Natural killer cell (primary cell): ENCODE measurements at places on chromosomes 16 and 17.

DNA sequence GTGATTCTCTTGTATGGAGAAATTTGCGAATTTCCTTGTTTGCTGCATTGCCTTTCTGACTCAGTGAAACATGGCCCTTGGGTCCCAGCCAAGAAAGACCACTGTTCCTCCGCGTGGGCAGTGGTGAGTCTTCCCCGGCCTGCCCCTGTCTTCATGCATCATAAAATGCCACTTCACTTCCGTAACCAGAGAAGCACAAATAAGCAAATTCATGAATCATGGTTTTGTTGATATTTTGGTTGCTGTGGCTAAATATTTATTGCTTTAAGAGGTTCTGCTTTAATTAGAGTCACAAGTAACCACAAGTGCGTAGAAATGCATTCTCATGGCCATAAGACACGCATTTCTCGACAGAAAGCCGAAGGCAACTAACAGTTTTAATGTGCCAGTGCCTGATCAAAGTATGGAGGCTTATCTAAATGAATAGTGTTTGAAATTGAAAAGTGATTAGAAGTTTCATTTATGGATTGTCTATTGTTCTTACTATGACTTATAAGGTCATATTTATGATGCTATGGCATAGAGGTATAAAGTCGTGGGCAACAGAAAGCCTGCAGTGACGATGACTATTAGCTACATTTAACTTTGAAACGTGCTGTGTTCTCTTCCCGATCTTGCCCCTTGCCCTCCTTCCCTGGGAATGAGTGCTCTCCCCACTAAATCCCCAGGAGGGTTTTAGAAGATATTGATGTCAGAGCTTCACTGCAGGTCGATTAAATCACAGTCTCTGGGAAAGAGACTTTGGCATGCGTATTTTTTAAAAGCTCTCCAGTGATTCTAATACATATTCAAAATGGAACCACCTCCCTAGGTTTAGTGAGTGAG lies 76.0 kb downstream of the WIPI1 start:
- H3K27ac ChIP-seq, result no peak overlapping the region
- H3K4me3 ChIP-seq, result no peak overlapping the region
- peaks cover 17% of the 10 kb centered on the region for H3K4me1 ChIP-seq

GRCh38 chr16:9836118-9836736 lies 346.0 kb downstream of the GRIN2A start:
- no peak for DNase-seq
- no peak overlapping the region for H3K4me3 ChIP-seq
- H3K27me3 ChIP-seq, result no peaks in the 10 kb centered on the region
- no peak overlapping the region for H3K27ac ChIP-seq
- H3K36me3 ChIP-seq, result no peaks in the 10 kb centered on the region

- H3K27me3 ChIP-seq, result peaks cover 18% of the 10 kb centered on the region
- no peak overlapping the region for H3K4me3 ChIP-seq
- no peak overlapping the region for H3K27ac ChIP-seq
- H3K36me3 ChIP-seq, result no peaks in the 10 kb centered on the region
These were observed 292 bp downstream of the WSCD1 start for GRCh38 chr17:6070430-6070912.

DNA sequence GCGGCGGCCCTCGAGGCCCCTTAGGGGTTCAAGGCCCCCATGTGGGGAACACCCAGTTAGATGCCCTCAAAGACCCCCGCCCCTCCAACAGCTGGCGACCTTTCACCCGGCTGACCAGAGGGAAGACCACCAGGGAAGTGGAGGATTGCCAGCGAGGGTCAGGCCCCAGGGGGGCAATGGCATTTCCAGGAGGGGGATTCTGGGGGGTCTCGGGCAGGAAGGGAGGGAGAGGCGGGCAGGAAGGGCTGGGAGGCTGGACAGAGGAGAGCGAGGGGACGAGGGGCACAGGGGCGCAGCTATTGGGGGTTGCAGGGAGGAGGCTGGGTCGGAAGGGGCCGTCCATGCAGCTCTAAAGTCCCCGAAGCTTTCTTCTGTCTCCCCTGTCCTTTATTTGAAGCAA lies 139.5 kb downstream of the C16orf95 start:
- no peaks in the 10 kb centered on the region for H3K4me1 ChIP-seq
- DNase-seq, result no peak
- no peak overlapping the region for H3K4me3 ChIP-seq
- H3K27ac ChIP-seq, result no peak overlapping the region
- H3K27me3 ChIP-seq, result no peaks in the 10 kb centered on the region
- H3K36me3 ChIP-seq, result no peaks in the 10 kb centered on the region

DNA sequence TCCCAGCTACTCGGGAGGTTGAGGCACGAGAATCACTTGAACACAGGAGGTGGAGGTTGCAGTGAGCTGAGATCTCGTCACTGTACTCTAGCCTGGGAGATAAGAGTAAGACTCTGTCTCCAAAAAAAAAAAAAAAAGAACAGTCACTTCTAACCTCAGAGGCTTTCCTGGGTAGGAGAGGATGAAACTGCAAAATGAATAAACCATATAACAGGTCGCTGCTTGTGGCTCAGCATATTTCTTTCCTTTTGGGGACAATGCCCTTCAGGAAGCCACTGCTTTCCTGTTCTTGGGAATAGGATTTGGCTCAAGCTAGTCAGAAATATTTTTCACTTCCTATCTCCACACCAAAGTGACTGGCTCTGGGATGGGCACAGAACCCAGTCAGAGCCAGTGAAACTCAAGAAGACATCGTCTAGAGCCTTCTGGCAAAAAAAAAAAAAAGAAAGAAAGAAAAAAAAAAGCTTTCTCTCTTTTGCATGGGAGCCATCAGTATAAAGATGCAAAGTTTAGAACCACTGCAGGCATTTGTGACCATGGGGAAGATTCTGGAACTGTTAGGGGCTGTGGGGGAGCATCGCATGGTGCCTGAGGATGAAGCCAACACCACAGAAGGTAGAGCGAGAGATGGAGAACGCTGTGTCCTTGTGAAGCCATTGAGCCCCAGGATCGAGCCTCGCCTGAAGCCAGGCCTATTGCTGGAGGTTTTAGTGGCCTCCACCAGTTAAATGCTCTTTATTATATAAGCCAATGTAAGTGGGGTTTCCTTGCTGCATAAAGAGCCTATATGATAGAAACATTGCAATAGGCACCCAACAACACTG lies 71.8 kb upstream of the MRTFB start:
- H3K4me3 ChIP-seq, result no peak overlapping the region
- no peak overlapping the region for H3K27ac ChIP-seq
- H3K4me1 ChIP-seq, result peaks cover 7% of the 10 kb centered on the region
- DNase-seq, result no peak
- H3K36me3 ChIP-seq, result no peaks in the 10 kb centered on the region
- H3K27me3 ChIP-seq, result no peaks in the 10 kb centered on the region

DNA sequence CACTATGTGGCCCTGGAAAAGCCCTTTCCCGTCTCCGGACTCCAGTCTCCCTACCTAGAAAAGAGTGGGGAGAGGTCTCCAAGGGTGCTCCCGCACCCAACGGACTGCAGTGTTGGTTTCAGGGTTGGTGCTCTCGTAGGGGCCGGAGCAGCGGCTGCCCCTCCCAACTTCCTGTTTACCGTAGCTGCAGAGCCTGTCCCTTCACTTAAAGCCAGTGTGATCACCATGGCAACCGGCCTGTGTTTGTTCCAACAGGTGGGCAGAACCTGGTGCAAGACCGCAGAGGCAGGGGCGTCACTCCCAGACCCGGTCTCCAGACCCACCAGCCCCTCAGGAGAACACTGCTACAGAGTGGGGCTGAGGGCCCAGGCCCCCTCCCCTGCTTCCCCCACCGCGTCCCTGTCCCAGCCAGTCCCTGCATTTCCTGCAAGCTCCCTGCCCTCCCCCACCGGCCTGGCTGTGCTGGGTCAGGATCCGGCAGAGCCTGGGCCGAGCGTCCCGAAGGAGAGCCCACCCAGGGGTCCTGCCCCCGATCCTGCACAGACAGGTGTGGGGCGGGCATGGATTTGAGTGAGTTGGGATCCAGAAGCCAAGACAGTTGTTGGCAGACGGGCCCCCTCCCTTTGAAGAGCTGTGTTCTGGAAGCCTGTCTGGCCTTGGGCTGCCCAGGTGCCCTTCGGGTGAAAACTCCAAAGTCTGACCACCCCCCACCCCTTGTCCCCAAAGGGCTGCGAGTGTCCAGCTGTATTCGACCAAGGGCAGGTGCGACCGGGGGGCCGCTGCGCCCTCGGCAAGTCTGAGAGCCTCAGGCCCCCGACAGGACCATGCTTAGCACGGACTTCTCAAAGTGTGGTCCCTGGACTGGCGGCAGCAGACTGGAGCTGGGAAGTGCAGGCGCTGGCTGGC lies 1.5 kb upstream of the BAIAP3 start:
- peak; percentile 74 for DNase-seq
- peaks cover 11% of the 10 kb centered on the region for H3K27me3 ChIP-seq
- H3K4me3 ChIP-seq, result peak overlapping the region; percentile 37
- no peaks in the 10 kb centered on the region for H3K36me3 ChIP-seq
- peak overlapping the region; percentile 86 for H3K27ac ChIP-seq

DNA sequence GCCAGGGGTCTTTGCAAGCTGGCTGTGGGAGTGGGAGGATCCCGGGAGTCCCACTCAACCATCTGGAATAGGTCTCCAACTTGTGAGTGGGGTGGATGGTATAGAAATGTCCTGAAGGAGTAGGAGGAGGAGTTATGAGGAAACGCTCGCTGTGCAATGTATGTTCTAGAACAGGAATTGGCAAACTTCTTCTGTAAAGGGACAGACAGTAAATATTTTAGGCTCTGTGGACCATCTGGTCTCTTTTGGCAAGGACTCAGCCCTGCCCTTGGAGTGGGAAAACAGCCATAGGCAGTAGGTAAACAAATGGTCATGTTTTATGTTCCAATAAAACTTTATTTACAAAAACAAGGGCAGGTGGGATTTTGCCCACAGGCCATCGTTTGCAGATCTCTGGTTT lies 149.2 kb downstream of the NPIPB5 start:
- H3K27me3 ChIP-seq, result no peaks in the 10 kb centered on the region
- no peak for DNase-seq
- no peaks in the 10 kb centered on the region for H3K4me1 ChIP-seq
- no peak overlapping the region for H3K4me3 ChIP-seq

DNA sequence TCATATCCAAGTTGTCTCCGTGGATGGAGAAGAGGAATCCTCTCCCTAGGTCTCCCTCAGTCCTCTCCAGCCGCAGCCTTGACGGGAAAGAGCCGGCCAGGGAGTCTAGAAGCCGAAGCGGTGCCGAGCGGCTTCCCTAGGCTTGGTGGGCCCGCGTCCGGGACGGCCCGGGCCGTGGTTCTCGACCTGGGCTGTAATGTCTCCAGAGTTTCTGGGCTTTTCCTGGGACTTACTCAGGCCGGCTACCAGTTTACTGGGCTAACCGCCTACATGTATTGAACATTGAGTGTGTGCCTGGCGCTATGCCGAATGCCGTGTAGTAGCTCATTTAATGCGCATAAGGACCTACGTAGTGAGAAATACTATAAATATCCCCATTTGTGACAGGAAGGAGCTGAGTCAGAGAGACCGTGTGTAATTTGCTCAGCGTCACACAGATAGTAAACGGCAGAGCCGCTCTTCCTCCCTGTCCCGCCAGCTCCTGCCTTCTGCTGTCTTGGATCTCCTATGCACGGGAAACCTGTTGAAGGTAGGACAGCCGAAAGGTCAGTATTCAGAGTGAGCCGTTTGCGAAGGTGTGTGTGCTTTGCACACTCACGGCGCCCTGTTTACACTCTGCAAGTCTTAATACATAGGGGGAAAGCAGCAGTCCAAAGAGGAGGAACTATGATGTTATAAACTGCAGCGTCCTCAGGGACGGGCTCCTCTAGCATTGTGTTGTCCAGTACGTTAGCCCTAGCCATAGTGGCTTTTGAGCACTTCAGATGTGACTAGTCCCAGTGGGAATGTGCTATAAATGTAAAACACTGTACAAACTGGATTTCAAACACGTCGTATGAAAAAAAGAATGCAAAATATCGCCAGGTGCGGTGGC lies 723 bp upstream of the SPAG5 start:
- DNase-seq, result peak; percentile 84
- H3K27ac ChIP-seq, result peak overlapping the region; percentile 95
- peak overlapping the region; percentile 71 for H3K4me3 ChIP-seq
- H3K27me3 ChIP-seq, result no peaks in the 10 kb centered on the region
- H3K4me1 ChIP-seq, result peaks cover 19% of the 10 kb centered on the region
- H3K36me3 ChIP-seq, result no peaks in the 10 kb centered on the region

- H3K4me3 ChIP-seq, result no peak overlapping the region
- H3K36me3 ChIP-seq, result no peaks in the 10 kb centered on the region
- H3K27me3 ChIP-seq, result no peaks in the 10 kb centered on the region
- H3K27ac ChIP-seq, result no peak overlapping the region
These were observed 2.4 kb downstream of the AMFR start for GRCh38 chr16:56422896-56423441.

GRCh38 chr17:59329176-59330052 lies 2.0 kb upstream of the YPEL2 start:
- no peaks in the 10 kb centered on the region for H3K36me3 ChIP-seq
- peak; percentile 80 for DNase-seq
- H3K4me3 ChIP-seq, result no peak overlapping the region
- H3K27ac ChIP-seq, result peak overlapping the region; percentile 66
- H3K4me1 ChIP-seq, result peaks cover 29% of the 10 kb centered on the region

DNA sequence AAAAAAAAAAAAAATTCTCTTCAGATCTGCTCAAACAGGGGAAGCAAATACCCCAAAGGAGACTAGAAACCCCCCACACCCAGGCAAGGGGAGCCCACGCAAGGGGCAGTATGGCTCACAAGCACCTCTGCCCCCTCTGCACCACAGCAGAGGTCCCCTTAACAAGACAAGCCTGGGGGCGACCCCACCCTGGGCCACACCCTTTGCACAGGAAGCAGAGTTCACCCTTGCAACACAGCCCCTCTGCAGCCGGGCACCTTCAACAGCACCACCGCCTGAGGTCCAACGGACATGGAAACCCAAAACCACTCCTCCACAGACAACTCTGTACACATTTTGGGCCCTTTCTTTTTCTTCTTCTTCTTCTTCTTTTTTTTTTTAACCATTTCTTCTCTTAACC lies 12.8 kb downstream of the AXIN1 start:
- H3K36me3 ChIP-seq, result peaks cover 6% of the 10 kb centered on the region
- peak; percentile 45 for DNase-seq
- H3K27ac ChIP-seq, result peak overlapping the region; percentile 43
- H3K27me3 ChIP-seq, result no peaks in the 10 kb centered on the region
- H3K4me3 ChIP-seq, result no peak overlapping the region
- H3K4me1 ChIP-seq, result peaks cover 89% of the 10 kb centered on the region

GRCh38 chr16:10280262-10281170 lies 98.3 kb upstream of the GRIN2A start:
- no peak for DNase-seq
- no peaks in the 10 kb centered on the region for H3K27me3 ChIP-seq
- no peak overlapping the region for H3K4me3 ChIP-seq
- H3K27ac ChIP-seq, result no peak overlapping the region
- no peaks in the 10 kb centered on the region for H3K36me3 ChIP-seq

DNA sequence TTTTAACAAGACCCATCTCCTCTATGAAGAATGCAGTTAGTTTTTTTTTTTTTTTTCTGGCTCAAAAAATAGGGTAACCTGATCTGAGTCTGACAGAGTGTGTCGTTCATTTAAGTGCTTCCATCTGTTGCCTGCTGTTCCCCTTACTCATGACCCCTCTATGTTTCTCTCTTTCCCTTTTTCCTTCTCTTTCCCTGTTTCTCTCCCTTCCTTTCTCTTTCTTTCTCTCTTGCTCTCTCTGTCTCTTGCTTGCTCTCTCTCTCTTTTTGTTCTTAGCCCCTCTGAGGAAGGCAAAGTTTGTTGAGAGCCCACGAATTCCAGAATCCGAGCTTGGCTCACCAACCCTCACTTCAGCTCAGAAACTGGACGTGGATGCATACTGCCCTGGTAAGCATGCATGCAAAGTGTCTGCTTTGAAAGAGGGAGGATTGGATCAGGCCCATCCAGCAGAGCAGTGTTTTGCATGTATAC lies 185.0 kb downstream of the TANC2 start:
- no peaks in the 10 kb centered on the region for H3K36me3 ChIP-seq
- H3K27ac ChIP-seq, result no peak overlapping the region
- no peak overlapping the region for H3K4me3 ChIP-seq

GRCh38 chr17:73647301-73647695 lies 3.1 kb upstream of the SDK2 start:
- H3K27ac ChIP-seq, result no peak overlapping the region
- H3K4me1 ChIP-seq, result peaks cover 25% of the 10 kb centered on the region
- H3K36me3 ChIP-seq, result no peaks in the 10 kb centered on the region
- H3K27me3 ChIP-seq, result peaks cover 20% of the 10 kb centered on the region
- H3K4me3 ChIP-seq, result no peak overlapping the region
